SJSA1 (cell line): ENCODE measurements at places on chromosomes 6 and 20.

- no peak for DNase-seq
These were observed 279.7 kb downstream of the RNGTT start for GRCh38 chr6:88683734-88684133.

GRCh38 chr20:35796571-35796970, 24.8 kb downstream of the PHF20 start:
- DNase-seq, result no peak

DNA sequence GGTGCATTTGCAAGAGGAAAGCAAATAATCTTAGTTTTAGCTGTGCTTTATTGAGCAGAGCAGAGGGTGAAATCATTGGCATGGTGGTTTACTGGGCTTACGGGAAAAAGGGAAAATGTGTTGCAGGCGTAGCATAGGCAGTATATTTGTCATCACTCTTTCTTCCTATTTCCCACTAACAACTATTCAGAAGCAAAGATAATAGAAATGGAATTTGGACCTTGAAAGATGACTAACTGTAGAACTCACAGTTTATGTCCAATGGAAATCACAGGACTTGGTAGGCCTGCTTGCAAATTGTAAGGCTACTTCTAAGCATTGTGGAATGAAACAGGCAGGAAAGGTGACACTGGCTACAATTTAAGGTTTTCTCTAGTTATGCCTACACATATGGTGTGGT, 611.9 kb upstream of the MAN1A1 start:
- DNase-seq, result no peak

DNA sequence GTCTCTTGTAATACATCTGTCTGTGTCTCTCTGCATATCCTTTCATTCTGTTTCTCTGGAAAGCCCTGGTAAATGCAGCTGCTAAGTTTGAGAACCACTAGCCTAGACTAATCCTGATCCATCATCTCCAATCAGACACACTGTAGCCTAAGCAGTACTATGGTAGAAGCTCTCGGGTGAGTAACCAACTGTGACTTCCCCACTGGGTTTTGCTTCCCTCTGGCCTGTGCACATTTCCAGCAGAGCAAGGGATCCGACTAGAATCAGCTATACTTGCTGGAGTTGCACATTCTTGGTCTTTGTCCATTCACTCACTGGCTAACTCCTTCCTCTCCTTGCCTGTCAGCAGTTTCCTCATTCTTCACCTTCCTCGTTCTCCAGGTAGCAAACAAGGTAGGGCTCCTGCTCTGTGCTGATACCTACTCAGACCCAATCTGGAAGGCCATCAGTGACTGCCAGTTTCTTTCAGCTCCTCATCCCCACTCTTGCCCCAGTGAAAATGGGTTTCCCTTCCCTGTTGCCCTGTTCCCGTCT, 184.2 kb downstream of the PLCB4 start:
- no peak for DNase-seq

GRCh38 chr6:7451326-7451725, 61.7 kb downstream of the RIOK1 start:
- DNase-seq, result no peak

GRCh38 chr6:39818695-39819094, 26.5 kb downstream of the DAAM2 start:
- DNase-seq, result no peak

DNA sequence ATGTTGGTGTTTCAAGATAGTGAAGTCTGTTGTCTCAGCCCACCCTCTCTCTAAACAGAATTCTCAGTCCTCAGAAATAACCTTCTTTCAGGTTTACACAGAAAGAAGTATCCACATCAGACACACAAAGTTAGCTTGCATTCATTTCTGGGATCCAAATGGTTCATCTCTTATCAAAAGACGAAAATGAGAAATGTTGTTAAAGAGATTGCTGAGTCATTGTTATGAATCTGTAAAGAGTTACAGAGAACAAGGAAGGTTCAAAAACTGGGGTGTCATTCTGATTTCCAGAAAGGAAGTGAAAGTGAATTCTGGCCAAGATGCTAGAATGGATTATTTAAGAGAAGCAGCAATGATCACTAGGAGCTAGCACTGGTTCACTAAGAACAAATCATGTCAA, 90.5 kb upstream of the ATXN1 start:
- no peak for DNase-seq

DNA sequence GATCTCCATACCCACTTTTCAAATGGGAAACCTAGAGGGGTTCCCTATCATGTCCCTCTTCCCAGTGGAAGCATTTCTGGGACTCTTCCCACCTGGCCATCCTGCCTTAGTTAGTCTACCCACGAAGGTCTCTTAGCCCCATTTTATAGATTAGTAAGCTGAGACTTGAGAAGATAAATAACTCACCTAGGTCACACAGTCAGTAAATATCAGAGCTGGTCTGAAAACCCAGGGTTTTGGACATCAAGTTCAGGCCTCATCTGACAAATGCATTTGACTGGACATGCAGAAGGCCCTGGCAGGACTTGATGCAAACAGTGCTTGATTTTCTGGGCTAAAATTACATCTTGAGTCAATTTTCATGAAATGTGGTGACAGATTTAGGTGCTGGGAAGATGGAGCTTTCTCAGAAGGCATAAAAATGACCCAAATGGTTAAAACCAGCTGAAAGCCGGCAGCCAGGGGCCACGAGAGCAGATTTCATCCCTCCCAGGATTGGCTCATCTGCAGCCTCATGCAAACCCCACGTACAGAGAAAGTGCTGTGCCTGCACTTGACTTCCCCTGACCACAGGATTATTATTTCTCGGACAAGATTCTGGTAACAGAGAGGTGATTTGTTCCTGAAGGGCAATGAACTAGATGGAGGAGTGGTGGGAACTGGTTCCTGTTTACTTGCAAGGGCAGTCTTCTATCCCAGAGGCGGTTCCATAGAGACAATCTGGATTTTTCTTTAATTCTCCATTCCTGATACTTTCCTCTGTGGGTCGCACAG, 23.1 kb downstream of the CPNE5 start:
- DNase-seq, result no peak

- no peak for DNase-seq
These were observed 143.2 kb upstream of the RNF24 start for GRCh38 chr20:4158466-4159050.

- DNase-seq, result no peak
These were observed 1.4 kb downstream of the ELOVL5 start for GRCh38 chr6:53347250-53347920.

DNA sequence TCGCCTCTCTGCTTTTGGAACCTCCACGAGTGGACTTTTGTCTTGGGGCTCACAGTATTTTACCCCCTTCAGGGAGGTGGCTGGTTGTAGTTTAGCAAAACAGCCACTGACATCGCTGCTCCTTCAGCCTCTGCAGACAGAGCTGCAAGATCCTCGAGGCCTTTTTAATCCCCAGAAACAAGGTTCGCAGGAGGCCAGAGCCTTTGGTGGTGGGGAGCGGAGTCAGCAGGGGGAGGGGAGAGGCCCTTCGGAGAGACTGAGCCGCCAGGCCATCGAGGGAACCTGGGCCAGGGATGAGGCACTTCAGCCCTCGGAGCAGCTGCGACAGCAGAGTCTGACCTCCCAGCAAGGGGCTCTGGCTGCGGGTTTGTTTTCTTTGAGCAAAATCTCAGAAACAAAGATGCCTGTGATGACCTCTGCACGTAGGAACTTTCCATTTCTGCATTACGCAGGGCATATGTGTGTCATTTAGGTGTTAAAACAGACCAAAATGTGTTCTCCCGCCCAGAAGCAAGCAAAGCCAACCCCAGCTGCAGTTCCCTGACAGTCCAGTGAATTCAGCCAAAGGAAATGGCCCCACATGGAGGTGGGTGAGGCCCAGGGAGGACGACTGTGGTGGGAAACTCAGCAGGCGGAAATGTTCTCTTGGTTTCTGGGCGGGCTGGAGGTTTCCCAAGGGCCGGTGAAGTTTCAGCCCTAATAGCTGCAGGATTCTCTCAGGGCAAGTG, 171.2 kb upstream of the SULF2 start:
- peak; percentile 69 for DNase-seq

DNA sequence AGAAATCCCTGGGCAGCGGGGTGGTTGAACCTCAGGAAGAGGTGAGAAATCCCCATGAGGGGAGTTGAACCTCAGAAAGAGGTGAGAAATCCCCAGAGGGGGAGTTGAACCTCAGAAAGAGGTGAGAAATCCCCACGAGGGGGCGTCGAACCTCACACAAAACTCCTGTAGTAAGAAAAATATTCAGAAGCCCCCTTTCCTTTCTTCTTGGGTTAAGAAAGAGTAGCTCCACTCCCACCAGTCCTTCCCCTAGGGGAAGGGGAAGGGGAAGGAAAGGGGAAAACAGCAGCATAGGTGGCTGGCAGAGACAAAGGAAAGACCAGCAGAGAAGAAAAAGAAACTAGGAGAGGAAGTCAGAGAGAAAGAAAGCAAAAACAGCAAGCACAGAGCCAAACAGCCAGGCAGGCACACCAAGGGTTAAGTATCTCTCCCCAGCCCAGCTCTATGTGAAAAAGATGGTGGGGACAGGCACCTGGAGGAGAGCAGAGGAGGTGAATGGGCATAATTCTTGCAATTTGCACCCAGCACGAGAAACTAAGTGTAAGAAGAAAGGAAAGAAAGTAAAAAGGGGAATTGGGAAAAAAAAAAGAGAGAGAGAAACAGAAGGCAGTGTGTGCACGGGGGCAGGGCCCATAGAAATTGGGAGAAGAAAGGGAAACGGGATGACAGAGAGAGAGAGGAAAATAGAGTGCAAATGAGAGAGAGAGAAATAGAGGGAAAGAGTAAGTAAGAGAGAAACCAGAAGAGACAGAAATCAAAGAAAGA, 88.2 kb downstream of the PLG start:
- no peak for DNase-seq

DNA sequence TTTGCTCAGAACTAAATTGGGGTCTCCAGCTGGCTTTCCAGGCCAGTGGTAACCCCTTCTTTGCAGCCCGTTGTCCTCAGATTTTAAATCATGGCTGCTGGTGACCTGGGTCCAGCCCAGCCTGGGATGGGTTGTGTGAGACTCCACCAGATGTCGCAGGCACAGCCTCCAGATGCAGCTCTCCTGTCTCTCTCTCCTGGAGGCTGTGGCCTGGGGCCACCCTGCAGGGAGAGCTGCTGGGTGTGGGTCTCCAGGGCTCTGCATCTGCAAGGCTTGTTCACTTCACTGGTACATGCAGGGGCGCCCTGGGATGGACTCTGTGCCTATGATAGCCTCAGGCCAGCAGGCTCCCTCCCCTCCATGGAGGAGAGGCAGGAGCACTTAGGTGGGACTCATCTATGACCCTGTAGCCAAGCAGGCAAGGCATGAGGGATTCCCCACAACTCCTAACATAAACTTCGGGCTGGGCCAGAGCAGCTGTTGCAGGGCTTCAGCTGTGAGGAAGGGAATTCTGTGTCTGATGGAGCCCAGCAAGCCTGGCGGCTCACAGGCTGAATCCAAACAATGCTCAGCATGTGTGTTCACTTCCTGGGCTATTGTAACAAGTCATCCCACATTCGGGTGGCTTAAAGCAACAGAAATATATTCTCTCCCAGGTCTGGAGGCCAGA, 94.7 kb upstream of the NXT1 start:
- DNase-seq, result peak; percentile 67

DNA sequence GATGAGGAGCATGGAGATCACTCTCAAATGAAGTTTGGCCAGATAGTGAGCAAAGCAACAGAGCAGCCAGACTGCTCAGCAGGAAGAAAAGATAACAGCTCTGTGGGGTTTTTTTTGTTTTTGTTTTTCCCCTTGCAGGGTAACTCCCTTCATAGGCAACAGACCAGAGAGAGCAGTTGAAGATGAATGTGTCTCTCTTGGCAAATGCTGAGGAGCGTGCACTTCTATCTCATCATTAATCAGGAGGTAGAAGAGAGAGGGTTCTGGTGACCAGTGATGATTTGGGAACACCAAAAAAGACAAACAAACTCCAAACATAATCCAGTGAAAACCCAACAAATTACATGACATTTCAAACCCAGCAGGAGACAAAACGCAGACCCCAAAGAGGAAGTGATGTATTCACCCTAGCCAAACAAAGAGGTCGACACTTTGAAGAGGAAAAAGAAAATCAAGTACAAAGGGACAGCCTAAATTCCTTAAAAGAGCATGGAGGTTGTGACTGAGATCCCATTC, 66.2 kb upstream of the RREB1 start:
- DNase-seq, result no peak

GRCh38 chr6:116737004-116737403, 28.5 kb downstream of the FAM162B start:
- no peak for DNase-seq

- DNase-seq, result no peak
These were observed 339.7 kb upstream of the KCNQ5 start for GRCh38 chr6:72282201-72282600.

DNA sequence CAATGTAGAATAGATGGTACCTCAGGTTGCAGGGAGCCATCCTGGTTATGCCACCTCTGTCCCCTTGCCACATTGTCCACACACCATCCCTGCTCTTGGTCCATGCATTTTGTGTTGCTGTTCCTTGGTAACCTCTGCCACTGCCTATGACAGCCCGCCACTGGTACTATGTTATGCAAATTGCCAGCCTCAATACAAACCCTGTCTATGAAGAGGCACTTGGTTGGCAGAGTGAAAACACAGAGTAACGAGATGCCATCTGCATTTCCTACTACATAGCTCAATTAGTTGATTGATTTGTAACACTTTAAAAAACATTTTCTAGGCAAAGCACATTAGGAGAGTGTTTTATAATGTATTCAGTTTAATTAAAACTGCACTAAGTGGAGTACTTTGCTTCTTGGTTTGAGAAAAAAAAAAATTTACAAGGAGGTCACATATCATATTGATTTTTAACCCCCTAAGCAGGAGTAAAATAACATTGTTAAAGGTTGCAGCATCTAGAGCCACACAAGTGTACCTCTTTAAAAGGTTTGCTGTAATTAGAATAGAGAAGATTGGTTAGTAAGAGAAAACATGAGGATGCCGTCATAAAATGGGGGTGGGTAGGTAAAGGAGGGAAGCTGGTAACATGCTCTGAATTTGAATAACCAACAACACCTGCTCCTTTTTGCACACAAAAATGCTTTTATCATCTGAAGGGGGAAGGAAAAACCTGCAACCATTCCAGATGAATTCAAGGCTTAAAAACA, 817.1 kb downstream of the KIF16B start:
- DNase-seq, result no peak

DNA sequence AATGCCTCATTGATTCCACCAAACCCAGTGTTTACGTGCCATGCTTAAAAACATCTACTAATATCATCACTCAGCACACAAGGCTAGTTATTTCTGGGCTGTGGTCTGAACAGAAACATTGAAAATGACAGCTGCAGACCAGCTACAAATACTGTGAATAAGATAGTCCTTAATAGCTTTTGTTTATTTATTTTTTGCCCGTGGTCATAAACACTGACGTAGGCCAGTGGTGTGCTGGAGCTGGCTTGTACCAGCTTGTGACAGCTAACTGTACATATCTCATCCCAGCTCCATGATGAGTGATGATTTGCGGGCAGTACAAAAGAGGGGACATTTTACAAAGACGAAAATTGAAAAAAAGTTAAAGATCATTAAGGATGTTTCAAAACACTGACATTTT, 1057.0 kb downstream of the EPHA7 start:
- no peak for DNase-seq

GRCh38 chr6:29762051-29762450, 38.8 kb downstream of the HLA-F start:
- no peak for DNase-seq
